ENCODE measurements at places on chromosomes 2 and 18.

DNA sequence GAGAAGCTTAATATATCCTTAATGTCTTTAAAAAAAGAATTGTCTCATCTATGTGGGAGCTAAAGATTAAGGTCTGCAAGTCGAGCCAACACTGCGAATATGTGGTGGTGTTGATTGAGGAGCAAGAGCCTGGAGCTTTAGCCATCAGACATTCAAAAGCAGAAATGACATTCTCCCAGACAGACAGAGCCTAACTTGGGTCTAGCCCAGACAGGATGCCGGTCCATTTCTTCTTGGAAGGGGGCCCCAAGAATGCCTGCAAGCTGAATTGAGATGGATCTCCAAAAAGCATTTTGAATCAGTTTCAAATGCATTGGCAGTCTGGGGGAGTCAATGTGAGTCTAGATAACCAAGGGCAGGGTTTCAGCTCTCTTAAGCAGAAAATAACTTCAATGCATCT, 30.1 kb upstream of the EML4 start:
- no peak for DNase-seq

DNA sequence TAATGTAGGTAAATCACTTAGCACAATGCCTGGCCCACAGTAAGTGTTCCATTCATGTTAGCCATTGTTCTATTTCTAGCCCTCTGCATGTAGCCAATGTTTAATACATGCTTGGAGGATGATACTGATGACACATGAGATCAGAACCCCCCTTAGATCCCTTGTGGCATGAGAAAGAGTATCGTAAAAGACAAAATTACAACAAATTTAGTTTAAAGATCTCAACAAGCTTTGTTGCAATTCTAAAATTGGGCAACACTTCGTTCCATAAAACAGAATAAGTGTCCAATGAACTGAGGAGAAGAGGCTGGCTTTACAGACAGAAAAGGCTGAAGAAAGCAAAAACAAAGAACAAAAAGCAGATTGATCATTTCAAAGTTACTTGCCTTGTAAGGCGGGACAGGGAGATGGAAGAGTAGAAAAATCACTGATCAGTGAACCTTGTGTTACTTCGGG, 148.7 kb upstream of the SLC1A4 start:
- no peak for DNase-seq

GRCh38 chr2:45332094-45332493, 279.0 kb downstream of the SRBD1 start:
- DNase-seq: no peak

DNA sequence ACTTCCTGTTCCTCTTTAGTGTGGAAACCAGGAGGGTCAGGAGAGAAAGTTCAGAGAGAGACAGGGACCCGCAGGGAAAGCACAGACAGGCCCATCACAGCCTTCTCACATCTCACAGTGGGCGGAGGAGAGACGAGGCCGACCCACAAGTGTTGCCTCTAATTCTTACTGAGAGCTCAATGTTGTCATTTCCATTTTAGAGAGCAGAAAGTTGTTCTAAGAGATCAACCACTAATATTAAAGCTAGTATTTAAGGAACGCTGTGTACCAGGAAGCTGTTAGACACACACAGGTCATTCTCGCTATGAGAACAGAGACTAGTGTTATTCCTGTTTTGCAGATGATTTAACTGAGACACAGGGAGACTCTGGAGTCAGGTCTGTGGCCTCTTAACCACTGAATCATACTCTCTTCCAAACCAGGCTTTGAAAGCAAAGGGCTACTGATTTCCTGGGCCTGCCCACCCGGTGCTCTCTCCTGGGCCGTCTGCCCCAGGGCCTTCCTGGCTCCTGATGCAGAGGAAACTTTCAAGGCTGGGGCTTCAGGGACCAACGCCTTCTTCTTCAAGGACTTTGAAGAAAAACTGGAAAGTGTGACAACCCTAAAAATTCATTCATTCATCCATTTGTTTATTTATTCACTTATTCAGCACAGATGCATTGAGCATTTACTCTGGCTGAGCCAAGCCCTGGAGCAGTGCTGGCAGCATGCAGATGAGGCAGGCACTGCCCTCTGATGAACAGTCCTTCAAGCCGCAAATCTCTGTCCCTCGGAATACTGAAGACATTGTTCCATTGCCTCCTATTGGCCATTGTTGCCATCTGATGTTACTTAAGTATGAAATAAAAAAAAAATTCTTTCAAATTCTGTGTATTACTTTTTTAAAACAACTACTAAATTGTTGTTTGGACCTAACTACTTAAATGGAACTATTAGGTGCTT, 37.2 kb upstream of the BIN1 start:
- DNase-seq: no peak

DNA sequence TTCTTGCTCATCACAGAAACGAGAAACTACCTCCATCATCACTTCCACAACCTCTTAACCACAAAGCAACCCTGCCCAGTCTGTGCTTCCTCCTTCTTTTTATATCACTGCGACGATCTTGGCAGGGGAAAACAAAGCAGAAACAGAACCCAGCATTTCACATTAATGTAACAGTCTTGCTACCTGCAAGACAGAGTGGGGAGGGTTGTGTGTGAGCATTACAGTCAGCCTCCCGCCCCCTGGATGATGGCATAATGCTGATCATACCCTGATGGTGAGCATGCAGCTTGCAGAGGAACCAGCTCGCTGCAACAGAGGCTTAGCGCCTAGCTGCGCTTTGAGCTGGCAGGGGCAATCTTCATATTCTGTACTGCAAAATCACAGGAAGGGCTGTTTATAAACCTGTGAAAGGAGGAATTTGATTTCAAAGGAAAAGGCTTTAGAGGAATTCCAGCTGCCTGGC, 376.1 kb downstream of the IRS1 start:
- DNase-seq: peak; percentile 28

- no peak for DNase-seq
Measured at GRCh38 chr2:168246072-168246482, 1.3 kb downstream of the STK39 start.

DNA sequence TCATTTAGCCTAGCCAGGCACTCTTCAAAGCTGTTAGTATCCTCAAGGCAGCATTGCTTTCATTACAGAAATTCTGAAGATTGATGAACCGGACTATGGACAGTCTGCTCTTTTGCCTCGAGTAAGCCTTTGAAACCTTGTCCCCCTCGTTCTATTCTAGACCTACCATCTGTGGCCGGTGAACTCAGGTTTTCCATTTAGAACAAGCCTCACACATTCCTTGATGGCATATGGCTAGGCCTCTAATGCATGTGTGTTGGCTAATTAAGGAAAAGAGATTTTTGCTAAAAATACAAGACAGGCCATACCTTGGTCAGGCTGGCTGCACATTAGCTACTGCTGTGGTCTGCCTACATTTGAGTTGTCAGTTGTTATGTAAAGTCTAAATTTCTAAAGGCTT, 111.8 kb downstream of the CERS6 start:
- DNase-seq: no peak

- no peak for DNase-seq
Measured at GRCh38 chr2:120702801-120703200, 32.9 kb upstream of the GLI2 start.

- DNase-seq: no peak
Measured at GRCh38 chr2:111663471-111664274, 220.3 kb downstream of the ANAPC1 start.

DNA sequence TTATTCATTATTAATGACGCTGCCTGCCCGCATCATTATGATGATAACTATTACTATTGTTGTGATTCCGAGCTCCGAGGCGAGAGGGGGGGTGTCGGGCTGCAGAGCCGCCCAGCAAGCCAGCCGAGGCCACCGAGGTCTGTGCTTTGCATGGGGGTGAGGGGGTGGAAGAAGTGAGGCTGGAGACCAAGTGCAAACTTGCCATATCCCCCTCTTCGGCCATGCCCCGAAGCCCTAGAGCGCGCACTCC, 3.6 kb downstream of the BCL11A start:
- DNase-seq: no peak

DNA sequence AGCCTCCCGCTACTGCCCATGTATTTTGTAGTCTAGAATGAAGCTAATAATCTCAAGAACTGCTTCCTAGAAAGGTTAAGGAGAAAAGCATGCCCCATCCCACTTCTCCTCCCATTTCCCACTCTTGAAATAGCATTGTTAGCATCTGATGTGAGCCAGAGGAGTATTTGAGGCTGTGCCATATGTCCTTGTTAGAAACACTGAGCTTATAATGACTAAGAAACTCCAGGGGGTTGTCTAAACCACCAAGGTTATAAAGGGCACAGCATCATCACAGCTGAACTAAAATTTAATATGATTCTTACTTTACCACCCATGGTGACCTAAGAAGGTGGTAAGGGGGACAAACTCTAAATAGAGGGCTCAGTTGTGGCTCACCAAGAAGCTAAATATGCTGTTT, 16.6 kb downstream of the TSPYL6 start:
- DNase-seq: no peak

- DNase-seq: no peak
Measured at GRCh38 chr2:241818943-241819270, 9.9 kb downstream of the NEU4 start.

GRCh38 chr2:620471-621302, 56.5 kb downstream of the TMEM18 start:
- DNase-seq: no peak

DNA sequence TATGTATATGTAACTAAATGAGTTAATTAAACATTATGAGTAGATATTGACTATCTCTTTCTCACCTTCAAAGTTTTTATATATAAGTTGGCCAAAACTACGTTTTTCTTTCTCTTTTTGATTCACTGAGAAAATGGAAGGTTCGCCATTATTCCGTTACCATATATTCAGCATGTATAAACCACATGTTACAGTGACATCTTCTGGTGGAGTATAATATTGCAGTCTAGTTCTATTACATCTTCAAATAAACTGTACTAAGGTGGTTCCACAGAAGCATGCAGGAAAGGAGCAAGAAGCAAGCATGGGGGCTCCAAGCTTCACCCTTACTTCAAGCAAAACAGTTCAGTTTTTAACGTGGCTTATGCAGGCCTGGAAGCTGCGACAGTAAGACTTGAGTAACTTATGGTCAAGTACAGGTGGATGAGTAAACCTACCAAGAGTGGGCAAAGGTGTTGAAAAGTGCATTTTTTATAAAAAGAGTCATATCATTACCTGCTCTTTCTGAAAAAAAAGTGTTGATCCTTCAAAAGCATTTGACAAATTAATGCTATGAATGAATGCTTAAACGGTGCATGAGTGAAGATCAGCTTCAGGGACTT, 129.8 kb upstream of the RAB6C start:
- no peak for DNase-seq

DNA sequence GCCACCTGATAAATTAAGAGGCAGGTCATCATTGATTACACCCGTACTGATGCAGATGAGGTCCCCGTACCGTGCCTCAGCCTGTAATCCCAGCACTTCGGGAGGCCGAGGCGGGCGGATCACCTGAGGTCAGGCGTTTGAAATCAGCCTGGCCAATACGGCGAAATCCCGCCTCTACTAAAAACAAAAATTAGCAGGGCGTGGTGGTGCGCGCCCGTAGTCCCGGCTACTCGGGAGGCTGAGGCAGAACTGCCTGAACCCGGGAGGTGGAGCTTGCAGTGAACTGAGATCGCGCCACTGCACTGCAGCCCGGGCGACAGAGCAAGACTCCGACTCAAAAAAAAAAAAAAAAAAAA, 683 bp upstream of the ENOSF1 start:
- DNase-seq: no peak

GRCh38 chr18:55878224-55878623, 290.2 kb upstream of the TCF4 start:
- DNase-seq: no peak

- DNase-seq: no peak
Measured at GRCh38 chr2:205684871-205685313, 2.6 kb downstream of the NRP2 start.

- DNase-seq: no peak
Measured at GRCh38 chr2:209998596-209998995, 3.8 kb upstream of the RPE start.

GRCh38 chr18:56248610-56249235, 389.7 kb downstream of the TXNL1 start:
- DNase-seq: peak; percentile 27

DNA sequence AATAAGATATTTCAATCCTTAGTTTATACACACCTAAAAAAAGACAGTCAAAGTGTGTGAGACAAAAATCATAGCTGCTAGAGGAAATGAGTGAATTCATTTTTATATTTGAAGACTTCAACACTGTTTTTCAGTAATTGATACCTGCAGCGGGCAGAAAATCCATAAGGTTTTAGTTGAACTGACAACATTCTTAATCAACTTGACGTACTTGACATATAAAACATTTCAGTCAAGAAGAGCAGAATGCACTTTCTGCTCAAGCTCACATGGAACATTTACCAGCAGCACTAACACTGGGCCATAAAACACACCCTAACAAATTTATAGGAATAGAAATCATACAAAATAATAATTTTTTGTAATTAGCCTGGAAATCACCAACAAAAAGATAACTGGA, 959.6 kb upstream of the SOX11 start:
- no peak for DNase-seq

DNA sequence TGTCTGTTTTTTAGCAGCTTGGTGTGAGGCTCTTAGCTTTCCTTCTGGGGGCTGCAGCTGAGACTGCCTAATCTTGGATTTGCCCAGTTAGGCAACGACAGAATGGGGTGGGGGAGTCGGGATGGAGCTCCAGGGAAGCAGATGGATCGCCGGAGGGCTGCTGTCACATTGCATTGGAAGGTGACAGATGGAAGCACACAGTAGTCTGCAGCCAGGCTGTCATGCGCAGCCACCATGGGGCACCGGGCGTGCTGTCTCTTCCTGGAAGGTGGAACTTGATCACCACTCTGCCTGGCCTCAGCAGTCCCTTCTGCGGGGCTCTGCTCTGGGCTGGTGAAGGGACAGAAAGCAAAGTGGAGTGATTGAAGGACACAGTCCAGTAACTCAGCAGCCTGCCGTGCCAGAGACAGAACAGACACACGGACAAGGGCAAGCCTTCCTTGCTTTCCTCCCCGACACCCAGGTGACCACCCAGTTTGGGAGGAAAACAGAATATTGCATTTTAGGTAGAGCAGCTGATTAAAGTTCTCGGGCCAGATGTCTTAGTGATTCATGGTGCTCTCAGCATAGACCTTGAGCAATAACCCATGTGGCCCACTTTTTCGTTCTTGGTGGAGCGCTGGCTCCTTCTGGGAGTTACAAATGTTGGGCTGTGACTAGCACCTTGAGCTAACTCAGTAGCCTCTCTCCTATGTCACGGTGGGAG, 40.9 kb downstream of the RNF144A start:
- no peak for DNase-seq

- DNase-seq: no peak
Measured at GRCh38 chr2:10514743-10515142, 66.6 kb upstream of the ODC1 start.

- no peak for DNase-seq
Measured at GRCh38 chr18:37421341-37422077, 144.1 kb downstream of the CELF4 start.

DNA sequence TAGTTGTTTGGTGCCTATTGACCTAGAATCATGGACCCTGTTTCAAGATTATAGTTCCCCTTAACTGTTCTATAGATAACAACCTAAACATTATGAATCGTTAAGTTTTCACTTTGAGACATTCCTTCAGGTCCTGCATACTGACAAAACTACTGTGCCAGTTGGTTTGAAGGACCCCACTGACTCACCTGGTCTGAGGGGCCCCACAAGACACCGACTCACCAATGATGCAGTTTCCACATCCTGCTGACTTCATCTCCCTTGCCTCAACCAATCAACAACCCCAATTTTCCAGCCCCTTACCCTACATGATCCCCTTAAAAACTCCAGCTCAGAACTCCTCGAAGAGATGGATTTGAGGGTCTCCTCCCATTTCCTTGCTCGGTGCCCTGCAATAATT, 89.6 kb upstream of the CCDC141 start:
- DNase-seq: no peak

GRCh38 chr2:148044322-148044721, 23.4 kb downstream of the MBD5 start:
- no peak for DNase-seq

All from activated B cell treated with CpG ODN at 0.5 μM for 24 hours (primary cell).